Calu3 (cell line): ENCODE measurements at places on chromosomes 5 and 9. TPM values are rescaled to one million over a fixed set of nuclear protein-coding genes. Genes with fewer than 3 reads are reported as not detected.

- no peak for DNase-seq
Measured at GRCh38 chr9:5110867-5111681, 74.4 kb downstream of the INSL6 start.

- no peak for DNase-seq
Measured at GRCh38 chr9:69611221-69611620, 61.0 kb downstream of the APBA1 start.

- DNase-seq = no peak
Measured at GRCh38 chr5:61586096-61587084, 254.3 kb downstream of the ZSWIM6 start.

GRCh38 chr5:132505641-132506040, 15.1 kb upstream of the IRF1 start:
- DNase-seq = no peak

DNA sequence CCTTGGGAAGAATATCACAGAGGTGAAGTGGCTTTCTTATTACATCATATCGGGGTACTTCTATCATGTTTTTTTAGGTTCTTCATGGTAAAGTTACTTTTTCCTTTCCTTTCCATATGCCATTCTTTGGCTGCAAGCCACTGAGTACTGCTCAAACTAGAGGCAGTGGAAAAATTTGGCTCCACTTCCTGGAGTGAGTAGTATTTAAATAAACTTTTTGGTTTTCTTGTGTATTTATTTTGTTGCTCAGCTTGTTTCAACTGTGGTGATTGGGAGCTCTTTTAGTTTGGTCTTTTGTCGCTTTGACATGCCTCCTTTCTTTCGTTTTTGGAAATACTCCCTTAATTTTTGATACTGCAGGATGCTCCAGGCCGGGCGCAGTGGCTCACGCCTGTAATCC, 69.8 kb downstream of the WDR70 start:
- DNase-seq = no peak

GRCh38 chr9:109483744-109484429, 14.2 kb downstream of the PTPN3 start:
- DNase-seq = no peak

- DNase-seq = no peak
Measured at GRCh38 chr5:154860765-154861164, 2.3 kb downstream of the CNOT8 start.

DNA sequence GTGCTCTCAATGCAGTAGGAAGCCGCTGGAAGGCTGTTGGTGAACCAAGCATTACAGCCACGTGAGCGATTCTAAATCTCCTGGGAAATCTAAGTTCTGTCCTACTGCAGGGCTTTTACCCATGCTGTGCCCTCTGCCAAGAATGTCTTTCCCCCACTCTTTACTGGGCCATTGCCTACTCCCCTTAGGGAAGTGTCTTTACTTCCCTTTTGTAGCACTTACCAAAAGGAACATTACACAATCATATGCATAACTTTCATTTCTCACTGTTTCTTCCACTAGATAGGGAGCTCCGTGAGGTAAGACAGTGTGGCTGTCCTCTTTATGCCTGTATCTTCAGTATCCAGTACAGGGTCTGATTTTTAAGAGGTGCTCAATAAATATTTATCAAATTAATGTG, 241.7 kb upstream of the NR4A3 start:
- DNase-seq = no peak

GRCh38 chr5:57311921-57312735, 138.3 kb downstream of the GPBP1 start:
- DNase-seq = no peak

GRCh38 chr9:93207326-93207814, 23.4 kb downstream of the WNK2 start:
- DNase-seq = no peak

DNA sequence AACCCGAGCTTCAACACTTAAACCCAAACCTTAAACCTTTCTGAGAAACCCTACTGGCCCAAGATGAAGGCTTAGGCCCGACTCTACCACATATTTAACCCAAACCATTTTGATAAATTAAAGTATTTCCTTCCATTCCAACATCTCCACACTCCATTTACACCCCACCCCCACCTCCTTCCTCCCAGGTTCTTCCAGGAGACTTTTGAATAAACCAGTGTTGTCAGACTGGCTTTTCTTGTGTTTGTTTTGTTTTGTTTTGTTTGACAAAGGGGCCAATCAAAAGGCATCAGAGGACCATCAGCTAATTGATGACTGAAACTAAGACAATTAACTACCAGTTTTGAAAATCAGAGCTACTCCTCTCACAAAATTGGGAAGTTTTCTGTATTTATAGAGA, 4.6 kb upstream of the ZNF608 start:
- no peak for DNase-seq

DNA sequence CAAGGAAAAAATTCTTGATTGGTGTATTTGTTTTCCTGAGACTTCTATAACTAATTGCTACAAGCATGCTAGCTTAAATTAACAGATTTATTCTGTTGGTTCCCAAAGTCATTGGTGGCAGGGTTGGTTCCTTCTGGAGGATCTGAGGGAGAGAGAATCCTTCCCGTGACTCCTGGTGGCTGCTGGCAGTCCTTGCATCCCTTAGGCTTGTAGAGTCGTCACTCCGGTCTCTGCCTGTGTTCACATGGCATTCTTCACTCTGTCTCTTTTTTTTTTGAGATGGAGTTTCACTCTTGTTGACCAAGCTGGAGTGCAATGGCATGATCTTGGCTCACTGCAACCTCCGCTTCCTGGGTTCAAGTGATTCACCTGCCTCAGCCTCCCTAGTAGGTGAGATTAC, 5.3 kb downstream of the CDK9 start:
- DNase-seq = no peak

- DNase-seq = peak; percentile 36
Measured at GRCh38 chr9:26856413-26857032, 36.1 kb downstream of the CAAP1 start.

DNA sequence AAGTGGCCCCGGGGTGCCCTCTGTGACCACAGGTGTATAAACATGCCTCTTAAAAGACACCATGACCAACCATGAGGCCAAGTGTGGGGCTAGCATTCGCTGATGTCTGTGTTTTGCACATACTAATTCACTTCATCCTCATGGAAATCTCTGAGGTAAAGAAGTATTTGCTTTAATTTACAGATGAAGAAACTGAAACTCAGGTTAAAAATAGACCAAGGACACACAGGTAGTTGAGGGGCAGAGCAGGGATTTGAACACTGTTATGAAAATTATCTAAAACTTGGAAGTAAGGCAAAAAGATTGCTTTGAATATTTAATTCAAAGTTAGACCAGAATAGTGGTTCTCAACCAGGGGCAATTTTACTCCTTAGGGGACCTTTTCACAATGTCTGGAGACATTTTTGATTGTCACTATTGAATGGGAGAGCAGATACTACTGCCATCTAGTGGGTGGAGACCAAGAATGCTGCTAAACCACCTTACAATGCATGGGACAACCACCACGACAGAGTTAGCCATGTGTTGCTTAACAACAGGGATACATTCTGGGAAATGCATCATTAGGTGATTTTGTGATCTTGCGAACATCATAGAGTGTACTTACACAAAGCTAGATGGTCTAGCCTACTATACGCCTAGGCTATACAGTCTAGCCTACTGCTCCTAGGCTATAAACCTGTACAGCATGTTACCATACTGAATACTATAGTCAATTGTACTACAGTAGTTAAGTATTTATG, 8.0 kb upstream of the FXN start:
- peak; percentile 33 for DNase-seq

- DNase-seq = no peak
Measured at GRCh38 chr5:34011536-34011935, 3.7 kb upstream of the AMACR start.

DNA sequence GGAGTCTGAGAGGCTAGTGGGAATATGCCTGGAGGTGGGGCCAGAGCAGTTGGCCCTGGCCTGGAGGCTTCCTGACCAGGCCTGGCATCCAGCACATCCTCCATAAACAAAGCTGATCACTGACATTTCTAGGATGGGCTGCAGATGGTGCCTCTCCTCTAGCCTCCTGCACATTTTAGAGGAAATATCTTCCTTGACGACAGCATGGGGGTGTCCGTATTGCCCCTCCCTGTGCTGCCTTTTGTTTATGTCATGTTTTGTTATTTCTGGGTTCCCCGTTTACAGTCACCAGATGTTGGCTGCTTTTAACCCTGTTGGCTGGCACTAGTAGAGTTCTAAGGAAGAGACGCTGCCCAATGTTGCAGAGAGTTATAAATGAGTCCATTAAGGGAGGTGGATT, 148.5 kb downstream of the PHF2 start:
- no peak for DNase-seq

GRCh38 chr9:89896806-89897340, 292.1 kb downstream of the GADD45G start:
- DNase-seq = no peak

- peak; percentile 52 for DNase-seq
Measured at GRCh38 chr9:134163371-134164196, 780 bp downstream of the RNU6ATAC start.

DNA sequence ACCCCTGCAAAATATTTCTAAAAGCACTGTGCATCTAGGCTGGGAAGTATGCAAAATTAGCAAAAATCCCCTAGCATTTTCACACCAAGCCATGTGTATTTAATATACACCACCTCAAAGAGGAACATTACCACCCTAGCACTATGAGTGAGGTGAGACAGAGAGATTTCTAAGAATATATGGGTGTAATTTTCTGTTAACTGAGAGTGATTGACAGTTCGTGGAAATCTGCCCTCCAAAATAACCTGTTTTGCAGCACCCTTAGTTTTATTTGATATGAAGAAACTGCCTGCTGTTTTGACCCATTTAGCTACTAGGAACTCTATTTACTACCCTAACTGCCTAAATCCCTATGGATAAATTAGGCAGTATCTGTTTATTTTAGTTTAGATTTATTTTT, 64.2 kb upstream of the CDKN2B start:
- DNase-seq = no peak

- DNase-seq = no peak
Measured at GRCh38 chr9:12689233-12689632, 4.0 kb upstream of the TYRP1 start.

DNA sequence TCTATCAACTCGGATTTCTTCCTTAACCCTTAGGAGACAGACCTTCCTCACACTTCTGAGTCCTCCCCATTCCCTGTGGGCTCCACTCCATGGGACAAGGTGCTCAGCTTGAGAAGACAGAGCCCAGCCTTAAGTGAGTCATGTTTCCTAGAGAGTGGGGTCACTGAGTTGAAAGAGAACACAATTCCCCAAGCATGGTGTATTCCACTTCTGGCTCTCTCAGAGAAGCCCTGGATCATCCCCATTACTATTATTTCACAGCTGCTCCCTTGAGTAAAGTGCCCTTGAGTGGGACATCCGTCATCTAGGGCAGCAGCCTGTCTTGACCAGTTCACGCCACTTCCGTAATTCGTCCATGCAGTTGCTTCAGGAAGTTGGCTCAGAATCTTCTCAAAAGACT, 604.8 kb downstream of the BNC2 start:
- no peak for DNase-seq

- DNase-seq = no peak
Measured at GRCh38 chr5:161549106-161549505, 2.6 kb upstream of the GABRB2 start.

RASEF gene
- total RNA-seq = 38.8 and 47.7 TPM in 2 replicates

EFNA5 gene
- 172 and 216 TPM in 2 replicates for total RNA-seq

CER1 gene
- not detected in 2 replicates for total RNA-seq

CERCAM gene
- 11.5 and 14.5 TPM in 2 replicates for total RNA-seq

TAS2R1 gene
- not detected in 2 replicates for total RNA-seq

TLE4 gene
- 0.97 and 2.3 TPM in 2 replicates for total RNA-seq

NMUR2 gene
- total RNA-seq = 93.2 and 178 TPM in 2 replicates

FOXD1 gene
- 6.4 and 7.8 TPM in 2 replicates for total RNA-seq

EIF4E1B gene
- total RNA-seq = not detected in 2 replicates

ANKRD20A1 gene
- total RNA-seq = 0.69 and 3.0 TPM in 2 replicates

LCN9 gene
- not detected in 2 replicates for total RNA-seq
